CD8-positive, alpha-beta T cell (primary cell): ENCODE measurements at places on chromosomes 7 and 10.

DNA sequence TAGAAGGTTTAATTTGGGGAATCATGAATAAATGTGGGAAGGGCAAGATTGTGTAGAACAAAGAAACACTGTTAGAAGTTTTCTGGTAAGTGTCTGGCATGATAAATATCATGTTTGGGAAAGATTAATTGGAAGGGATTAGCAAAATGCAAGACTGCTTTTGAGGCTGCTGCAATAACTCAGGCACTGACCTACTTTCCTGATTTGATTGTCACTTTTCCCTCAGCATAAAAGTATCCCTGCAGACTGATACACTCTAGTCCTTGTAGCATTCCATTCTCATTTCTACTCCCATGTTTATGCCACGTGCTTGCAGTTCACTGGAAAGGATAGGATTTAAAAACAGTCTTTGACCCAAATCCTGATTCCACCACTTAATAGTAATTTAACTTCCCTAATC is 303.3 kb upstream of the SEMA3A start:
- DNase-seq = no peak

DNA sequence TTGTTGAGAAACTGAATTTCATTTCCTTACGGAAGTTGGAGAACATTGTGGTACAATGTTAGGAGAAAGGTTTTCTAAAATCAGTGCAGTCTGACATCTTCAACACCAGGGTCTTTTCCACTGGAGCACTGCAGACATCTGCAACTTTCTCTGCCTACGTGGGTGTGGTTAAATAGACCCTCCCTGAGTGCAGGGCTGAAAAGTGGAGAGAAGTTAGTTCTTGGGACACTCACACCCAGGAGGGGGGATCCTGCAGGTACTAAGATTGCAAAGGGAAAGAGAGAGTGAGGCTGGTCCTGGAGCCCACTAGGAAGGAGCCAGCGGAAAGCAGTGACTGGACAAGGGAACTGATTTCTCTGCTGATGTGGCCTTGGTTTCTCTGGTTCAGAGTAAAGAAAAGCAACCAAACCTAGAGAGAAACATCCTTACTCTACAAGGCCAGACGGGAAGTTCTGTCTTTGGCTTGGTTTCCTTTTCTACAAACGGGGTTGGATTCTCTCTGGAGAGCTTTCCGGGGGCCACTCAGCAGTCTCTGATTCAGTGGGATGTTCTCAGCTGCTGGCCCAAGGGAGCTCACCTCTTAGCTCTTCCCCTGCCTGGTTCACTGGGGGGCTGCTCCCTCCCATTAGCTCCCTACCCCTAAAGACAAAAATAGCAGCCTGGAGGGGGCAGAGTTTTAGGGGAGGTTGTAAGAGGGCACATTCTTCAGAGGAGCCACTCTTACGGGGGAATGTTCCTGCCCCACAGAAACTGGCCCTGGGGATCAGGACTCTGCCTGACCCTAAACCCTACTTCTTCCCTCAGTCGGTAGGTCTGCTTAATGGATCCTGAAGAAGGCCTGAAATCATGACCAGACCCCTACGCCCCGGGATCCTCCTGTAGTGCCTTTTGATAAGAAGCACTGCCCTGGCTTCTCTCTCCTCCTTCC is 2.7 kb downstream of the UPP1 start:
- DNase-seq = peak; percentile 34

- DNase-seq = no peak
These were observed 30.9 kb downstream of the TMEM120A start for GRCh38 chr7:75963381-75963995.

DNA sequence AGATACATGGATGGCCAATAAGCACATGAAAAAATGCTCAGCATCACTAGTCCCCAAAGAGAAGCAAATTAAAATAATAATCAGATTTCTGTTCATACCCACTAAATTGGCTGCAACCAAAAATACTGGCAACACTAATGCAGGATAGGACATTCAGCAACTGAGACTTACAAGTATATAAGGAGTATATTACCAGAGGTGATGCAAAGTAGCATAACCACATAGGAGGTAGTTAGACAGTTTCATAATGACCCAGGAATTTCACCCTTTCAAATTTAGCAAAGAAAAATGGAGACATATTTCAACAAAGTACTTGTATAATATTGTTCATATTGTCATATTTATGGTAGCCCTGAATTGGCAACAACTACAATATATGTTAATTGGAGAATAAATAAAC is 727.8 kb downstream of the GRID1 start:
- DNase-seq = no peak

GRCh38 chr7:6478186-6478585 is 30.4 kb upstream of the DAGLB start:
- no peak for DNase-seq

GRCh38 chr10:12710594-12711349 is 290.7 kb downstream of the CCDC3 start:
- peak; percentile 62 for DNase-seq

GRCh38 chr10:36089790-36090440 is 447.8 kb upstream of the FZD8 start:
- DNase-seq = no peak
